Stimulated activated CD8-positive, alpha-beta memory T cell treated with anti-CD3 and anti-CD28 coated beads, Interleukin-7, amount 100 ng/mL, for 1 hour (primary cell): ENCODE measurements at places on chromosomes 2 and 18.

GRCh38 chr2:217220228-217221013 lies 360.6 kb upstream of the TNP1 start:
- no peak for DNase-seq

GRCh38 chr2:72681016-72681995 lies 144.5 kb downstream of the EXOC6B start:
- no peak for DNase-seq

DNA sequence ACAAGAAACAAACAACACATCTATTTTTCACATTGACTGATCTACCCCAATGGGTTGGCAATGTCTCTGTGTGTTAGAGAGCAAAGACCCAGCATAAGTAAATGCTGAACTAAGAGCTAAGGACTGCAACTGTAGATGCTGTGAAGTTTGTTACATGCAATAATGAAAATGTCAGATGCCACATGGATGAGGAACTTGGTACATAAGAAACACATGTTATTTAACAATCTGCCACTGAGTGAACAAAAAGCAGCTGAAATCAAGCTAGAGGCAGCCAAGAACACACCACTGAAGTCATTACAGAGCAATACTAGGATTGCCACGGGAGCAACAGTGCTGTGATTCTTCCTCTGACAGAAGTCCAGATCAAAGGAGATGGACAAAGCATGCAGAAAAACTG lies 389.4 kb downstream of the CDH2 start:
- DNase-seq = no peak

- DNase-seq = no peak
Measured at GRCh38 chr2:65351234-65351947, 81.0 kb downstream of the SPRED2 start.

DNA sequence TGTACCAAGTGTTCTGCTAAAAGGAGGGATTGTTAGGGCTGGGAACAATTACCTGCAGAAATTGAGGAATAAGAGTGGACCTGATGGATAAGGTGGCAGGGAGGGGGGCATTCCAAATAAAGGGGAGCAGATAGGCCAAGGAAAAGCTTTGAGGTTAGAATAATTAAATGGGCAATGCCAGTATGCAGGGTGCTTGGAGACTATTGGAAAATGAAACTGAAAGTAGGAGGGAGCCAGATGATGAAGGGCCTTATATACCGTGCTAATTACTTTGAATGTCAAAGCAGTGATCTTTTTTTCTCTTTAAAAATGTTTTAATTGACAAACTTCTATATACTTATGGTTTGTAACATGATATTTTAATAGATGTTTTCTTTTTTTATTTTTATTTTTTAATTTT lies 42.9 kb downstream of the MMADHC start:
- DNase-seq = no peak

GRCh38 chr2:201978986-201979385 lies 54.7 kb upstream of the FZD7 start:
- no peak for DNase-seq

DNA sequence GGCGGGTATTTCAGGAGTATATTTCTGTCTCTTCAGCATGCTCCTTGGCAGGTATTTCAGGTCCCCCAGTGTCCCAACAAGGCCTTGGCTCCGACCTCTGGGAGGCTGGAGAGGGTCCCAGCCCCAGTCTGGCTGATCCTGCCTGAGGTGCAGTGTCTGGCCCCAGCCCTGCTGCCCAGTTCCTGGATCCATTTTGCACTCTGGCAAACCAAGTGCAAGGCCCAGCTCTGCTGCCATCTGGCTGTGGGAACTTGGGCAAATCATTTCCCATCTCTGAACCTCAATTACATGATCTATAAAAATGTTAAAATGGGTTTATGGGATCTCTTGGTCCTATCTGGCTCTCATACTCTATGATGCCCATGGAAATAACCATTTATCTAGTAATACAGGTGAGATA lies 63.6 kb downstream of the ZBTB7C start:
- DNase-seq = no peak

GRCh38 chr2:46493241-46493970 lies 14.0 kb downstream of the TMEM247 start:
- DNase-seq = no peak

GRCh38 chr2:120632796-120633646 lies 102.6 kb upstream of the GLI2 start:
- no peak for DNase-seq

GRCh38 chr18:32200766-32201165 lies 10.9 kb downstream of the MEP1B start:
- DNase-seq = no peak

DNA sequence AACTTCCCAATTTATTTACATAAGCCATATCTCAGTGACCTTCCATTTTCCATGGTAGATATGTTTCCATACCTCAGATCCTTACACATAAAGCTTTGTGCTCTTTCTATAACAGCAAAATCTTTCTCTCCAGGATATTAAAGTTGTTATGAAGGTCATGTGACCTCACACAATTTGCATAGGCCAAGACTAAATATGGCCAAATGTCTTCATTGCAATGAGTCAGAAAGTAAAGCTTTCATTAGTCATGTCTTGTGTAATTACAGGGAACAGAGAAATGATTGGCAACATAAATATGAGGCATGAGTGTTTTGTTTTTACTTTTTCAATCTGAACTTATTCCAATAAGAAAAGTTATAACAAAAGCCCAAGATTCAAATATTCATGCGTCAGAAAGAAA lies 243.5 kb downstream of the ASXL3 start:
- DNase-seq = no peak

DNA sequence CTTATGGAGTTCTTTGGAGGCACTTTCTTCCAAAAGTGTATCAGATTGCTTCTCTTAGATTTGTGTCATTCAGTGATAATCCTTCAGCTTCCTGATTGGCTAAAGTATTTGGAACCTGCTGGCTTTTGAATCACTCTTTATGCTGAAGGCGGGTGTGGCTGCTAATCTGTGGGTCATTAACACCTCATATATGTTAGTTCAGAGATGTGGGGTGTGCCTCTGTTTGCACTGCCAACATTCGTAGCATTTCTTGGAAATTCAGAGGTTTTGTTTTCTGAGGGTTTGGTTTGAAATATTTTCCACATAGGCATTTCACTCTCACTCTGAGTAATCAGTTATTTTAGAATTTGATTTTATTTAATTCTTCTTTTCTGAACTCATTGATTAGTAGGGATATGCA lies 1604.4 kb upstream of the ACVR2A start:
- DNase-seq = no peak

- no peak for DNase-seq
Measured at GRCh38 chr18:37341473-37342086, 224.0 kb downstream of the CELF4 start.

- no peak for DNase-seq
Measured at GRCh38 chr2:238884812-238885408, 37.0 kb downstream of the TWIST2 start.

DNA sequence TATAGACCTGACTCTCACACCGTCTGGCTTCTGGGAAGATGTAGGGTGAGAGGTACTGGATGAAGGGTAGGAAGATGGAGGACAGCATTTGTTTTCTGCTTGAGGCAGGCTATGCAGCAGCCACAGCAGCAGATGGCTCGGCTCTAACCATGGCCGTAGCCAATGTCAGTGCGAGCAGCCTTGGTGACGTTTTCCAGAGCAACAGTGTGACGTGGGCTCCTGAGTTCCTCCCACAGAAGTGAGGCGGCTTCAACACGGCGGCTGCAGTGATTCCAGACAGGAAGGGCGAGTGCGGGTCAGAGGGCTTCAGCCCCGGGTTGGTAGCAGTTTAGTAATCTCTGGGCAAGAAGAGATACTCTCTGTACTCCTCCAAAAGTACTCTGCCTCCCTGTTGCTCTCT lies 133.0 kb upstream of the MYT1L start:
- no peak for DNase-seq

- DNase-seq = no peak
Measured at GRCh38 chr2:215839309-215839708, 174.0 kb downstream of the MREG start.

GRCh38 chr18:59988098-59988706 lies 88.4 kb downstream of the PMAIP1 start:
- DNase-seq = peak; percentile 22

- no peak for DNase-seq
Measured at GRCh38 chr2:166917415-166917814, 29.1 kb downstream of the XIRP2 start.
